ENCODE measurements at places on chromosomes 7 and 10.

DNA sequence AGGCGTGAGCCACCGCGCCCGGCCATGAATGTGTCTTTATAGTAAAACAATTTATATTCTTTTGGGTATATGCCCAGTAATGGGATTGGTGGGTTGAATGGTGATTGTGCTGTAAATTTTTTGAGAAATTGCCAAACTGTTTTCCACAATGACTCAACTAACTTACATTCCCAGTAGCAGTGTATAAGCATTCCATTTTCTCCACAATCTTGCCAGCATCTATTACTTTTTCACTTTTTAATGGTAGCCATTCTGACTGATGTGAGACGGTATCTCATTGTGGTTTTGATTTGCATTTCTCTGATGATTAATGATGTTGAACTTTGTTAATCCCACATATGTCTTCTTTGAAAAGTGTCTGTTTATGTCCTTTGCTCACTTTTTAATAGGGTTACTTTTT is 1187.9 kb downstream of the XPNPEP1 start:
- no peak for DNase-seq

GRCh38 chr10:124696446-124697392 is 47.5 kb downstream of the FAM53B start:
- DNase-seq: peak; percentile 84

DNA sequence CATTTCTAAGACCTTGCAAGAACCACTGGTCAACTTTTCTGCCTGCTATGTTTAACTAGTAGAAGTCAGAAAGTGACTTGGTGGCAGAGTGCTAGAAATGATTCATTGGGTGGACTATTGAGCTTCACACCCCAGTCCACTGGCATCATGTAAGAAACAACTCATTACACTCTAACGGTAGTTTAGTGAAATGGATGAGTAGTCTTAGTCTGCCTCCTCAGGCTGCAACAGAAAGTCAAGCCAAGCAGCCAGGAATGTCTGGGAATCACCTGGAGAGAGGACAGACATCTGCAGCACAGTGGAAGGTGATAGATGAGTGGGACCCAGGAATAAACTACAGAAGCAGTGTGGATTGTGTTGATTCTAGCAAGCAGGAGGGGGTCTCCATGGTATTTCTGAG is 125.4 kb downstream of the AUTS2 start:
- no peak for DNase-seq

- no peak for DNase-seq
These were observed 244.3 kb downstream of the MTERF1 start for GRCh38 chr7:91636129-91636724.

DNA sequence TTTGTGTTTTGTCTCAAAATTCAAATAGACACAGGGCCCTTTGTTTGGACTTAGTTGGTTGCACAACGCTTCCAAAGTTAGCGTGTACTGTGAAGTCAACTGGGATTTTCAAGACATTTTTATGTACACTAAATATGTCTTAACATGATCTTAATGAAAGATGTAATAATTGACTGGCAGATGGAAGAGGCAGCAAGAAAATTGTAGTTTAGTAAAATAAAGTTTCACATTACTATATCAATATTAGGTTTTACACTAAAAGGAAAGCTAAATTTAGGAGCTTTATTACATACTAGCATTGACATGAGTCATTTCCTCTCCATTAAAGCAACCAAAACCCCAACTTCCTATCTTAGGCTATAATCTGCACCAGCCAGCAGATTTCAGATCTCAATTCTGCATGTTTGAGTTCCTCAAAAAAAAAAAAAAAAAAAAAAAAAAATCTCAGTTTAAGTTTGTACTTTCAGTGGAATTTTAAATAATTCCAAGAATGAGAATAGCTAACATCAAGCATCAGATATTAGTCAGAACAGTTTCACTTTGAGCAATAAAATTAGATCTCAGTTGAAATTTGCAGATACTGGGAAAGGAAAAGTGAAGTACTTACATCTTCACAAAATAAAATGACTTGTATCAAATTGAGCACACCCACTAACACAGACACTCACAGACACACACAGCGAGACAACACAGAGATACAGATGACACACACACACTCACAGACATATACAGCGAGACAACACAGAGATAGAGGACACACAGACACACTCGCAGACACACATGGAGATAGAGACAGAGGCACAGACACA is 346.6 kb upstream of the KLF6 start:
- DNase-seq: peak; percentile 36

- DNase-seq: no peak
These were observed 350.3 kb downstream of the TNS3 start for GRCh38 chr7:47231627-47232026.

DNA sequence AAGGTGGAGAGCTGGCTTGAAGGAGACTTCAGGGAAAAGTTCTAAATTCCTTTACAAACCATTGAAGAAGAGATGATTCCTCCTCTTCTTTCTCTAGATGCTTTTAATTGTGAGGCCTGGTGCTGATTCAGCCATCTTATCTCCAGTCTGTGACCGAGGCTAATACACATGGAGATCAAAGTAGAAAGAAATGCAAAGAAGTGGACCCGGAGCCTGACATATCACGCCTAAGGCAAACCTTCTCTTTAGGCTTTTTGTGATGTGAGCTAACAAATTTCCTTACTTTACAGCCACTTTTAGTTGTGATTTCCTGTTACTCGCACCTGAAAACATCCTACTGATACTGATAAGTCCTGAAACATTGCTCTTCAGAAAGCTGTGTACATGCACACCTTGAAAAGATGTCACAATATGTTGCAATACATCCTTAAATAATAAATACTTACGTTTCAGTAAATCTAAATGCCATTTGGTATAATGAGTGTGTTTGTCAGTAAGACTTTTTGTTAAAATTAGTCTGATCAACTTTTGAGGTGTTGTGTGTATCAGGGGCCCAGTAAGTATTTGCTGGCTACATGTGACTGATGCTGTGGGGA is 192.4 kb downstream of the BAMBI start:
- no peak for DNase-seq

DNA sequence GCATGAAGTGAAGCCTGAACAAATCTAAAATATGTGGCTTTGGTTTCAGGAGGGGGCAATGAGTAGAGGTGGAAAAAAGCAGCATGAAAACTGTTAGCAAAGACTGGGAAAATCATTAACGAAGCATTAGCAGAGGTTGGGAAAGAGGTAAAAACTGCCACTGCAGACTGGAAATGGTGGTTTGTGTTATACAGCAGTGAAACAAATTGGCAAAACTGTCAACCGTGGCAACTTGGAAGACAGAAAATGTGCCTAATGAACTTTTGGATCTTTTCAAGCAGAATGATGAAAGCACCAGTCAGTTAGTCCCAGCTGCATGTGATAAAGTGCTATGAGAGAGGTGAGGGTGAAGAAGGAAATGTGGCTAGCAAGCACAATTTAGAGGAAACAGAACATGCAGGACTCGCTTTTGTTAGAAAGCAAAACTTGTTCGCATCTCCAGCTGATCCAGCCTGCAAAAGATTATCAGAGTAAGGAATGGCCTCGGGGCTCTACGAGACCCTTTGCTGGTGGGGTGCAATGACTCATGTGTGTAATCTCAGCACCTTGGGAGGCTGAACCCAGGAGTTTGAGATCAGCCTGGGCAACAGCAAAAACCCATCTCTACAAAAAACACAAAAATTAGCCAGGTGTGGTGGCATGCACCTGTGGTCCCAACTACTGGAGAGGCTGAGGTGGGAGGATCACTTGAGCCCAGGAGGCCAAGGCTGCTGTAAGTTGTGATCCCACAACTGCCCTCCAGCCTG is 45.7 kb downstream of the SKIDA1 start:
- DNase-seq: no peak

GRCh38 chr7:122402235-122402634 is 97.7 kb upstream of the FEZF1 start:
- no peak for DNase-seq

- no peak for DNase-seq
These were observed 239.5 kb upstream of the PPP1R3A start for GRCh38 chr7:114158275-114158674.

GRCh38 chr10:546451-546850 is 143.0 kb downstream of the DIP2C start:
- DNase-seq: no peak

DNA sequence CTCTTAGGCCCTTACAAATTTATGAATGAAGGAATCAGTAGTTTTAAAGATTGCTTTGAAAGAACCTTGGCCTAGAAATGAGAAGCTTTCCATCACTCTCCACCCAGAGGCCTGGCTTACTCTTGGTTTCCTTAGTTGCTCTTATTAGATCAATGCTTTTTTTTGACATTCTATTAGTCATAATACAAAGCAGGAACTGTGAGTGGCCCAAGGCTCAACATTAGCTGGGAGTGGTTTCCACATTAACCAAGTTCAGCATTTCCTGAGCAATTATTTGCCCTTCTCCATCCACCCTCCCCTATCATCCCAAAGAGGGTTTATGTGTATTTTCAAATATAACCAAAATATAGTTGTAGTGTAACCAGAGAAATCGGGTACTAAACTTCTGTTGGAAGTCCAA is 103.4 kb upstream of the FAM204A start:
- DNase-seq: no peak

- no peak for DNase-seq
These were observed 16.4 kb downstream of the ARL4A start for GRCh38 chr7:12703881-12704280.

DNA sequence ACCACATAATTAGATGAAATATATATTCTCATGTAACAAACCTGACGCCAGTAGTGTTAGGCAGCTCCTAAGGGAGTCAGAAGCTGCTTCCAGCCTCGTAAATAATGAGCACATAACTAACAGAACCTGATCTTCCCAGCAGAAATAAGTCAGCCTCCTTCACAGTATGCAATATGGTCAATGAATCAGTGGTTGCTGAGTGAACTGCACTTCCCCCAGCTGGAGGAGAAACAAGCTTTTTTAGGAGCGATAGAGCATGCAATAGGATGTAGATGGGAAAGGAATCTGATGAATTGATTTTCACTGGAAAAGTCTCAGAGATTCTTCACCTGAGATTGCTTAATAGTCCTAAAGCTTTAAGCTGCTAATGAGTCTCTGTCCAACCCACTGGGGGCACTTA is 337.2 kb upstream of the LRGUK start:
- no peak for DNase-seq

GRCh38 chr10:14684354-14684753 is 90.3 kb downstream of the FAM107B start:
- DNase-seq: no peak

DNA sequence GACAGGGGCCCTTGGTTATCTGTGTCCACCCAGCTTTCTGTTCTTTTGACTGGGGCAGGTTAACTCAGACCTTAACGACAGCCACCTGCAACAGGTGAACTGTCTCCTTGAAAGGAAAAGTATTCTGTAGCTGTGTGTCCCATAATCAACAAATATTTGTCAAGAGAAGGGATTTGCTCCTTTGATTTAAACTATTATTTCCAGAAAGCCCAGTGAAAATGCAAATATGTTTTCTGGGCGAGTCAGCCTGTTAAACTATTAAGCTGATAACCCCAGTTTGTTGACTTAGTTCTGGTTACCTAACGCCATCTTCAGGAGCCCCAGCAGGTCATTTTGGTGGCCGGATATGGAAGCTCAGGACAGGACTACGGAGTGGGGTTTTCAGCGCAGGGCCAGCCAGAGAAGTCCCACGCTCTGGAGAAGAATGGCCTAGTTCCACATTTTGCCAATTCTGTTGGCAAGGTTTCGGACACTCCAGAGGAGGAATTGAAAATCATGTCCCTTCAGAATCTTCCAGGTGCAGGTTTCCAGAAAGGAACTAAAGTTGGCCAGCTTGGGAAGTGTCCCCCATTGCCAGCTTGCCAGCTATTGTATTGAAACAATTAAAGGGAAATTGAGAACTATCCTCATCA is 54.5 kb downstream of the ADRA2A start:
- DNase-seq: no peak

DNA sequence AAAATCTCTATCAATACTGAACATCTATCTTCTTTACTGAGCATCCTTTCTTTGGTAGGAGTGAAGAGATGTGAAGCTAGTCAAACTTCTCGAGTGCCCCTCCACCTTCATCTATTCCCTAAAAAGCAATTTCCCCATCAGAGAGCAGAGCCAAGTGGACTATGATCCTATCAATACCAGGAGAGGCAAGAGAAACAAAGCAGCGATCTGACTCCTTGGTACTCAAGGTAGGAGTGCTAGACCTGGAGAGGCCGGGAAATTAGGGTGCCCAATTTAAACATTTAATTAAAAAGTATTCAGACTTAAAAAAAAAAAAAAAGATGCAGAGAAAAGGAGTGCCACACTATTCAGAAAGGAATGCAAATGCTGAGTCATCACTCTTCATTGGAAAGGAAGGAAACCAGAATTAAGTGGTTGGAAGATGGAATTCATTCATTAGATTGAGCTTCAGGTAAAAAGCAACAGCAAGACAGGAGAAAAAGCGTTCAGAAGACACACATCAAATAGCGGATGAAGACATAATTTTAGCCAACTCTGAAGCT is 1.6 kb downstream of the TIAL1 start:
- no peak for DNase-seq

DNA sequence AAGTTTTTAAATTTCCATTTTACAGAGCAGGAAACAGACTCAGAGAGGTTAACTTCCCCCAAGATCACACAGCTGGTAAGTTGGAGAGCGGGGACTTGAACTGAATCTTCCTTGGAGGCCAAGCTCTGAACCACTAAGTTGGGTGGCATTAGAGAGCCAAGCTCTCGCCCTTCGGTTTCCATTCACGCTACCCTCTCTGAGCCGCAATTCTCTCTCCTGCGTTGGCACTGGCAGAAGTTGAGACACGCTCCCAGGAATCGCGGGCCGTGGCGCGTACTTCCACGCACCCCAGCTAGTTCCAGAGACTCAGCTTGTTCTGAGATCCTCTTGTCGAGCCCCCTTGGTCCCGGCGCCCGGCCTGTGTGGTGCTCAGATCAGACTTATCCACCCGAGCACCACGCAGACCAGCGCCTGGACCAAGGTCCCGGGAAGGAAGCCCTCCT is 29.3 kb upstream of the VAX1 start:
- DNase-seq: no peak

DNA sequence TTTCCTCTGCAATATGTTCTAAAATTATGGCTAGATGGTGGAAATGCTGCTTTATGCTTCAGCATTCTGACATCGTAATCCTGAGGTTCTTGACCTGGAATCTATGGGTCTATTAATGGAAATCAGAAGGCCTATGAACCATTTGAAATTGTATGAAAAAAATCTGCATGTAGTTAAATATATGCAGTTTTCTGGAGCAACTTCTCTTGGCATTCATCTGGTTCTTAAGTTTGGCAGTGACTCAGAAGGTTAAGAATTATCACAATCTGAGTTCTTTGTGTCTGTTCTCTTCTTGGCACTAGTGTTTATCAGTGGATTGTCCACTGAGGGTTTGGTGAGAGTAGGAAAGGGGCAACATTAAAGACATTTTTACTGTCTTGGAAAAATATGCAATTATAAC is 71.1 kb upstream of the FZD1 start:
- DNase-seq: no peak

- no peak for DNase-seq
These were observed 74.9 kb downstream of the CLIP2 start for GRCh38 chr7:74364061-74364460.

DNA sequence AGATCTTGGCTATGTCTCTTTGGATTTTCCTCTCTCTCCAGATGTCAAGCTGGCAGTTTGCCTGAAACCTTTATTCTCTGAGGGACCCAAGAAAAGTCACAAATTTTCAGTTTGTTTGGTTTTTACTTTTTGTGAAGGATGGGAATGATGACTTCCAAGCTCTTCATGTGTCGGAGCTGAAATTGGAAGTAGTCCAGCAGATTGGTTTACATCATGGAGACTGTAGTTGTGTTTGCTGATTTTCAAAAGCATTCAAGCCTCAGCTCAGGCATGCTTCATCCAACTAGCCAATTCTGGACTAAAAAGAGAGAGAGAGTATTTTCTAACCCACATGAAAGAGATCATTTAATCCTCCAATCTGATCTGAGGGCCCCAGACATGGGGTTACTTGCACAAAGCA is 326.2 kb upstream of the AUTS2 start:
- DNase-seq: no peak
